ENCODE measurements at places on chromosomes 2 and 18.
A peak's percentile ranks its signal among the peaks of the same experiment; 100 is the strongest.

- DNase-seq: no peak
Measured at GRCh38 chr2:197717863-197718262, 12.7 kb downstream of the MARS2 start.

GRCh38 chr18:22838221-22838620 lies 94.9 kb upstream of the RBBP8 start:
- peak; percentile 52 for DNase-seq

GRCh38 chr2:15858466-15858865 lies 81.9 kb upstream of the MYCN start:
- no peak for DNase-seq

- DNase-seq: no peak
Measured at GRCh38 chr2:70514612-70515055, 39.0 kb downstream of the TGFA start.

- peak; percentile 44 for DNase-seq
Measured at GRCh38 chr2:223459328-223459939, 142.7 kb downstream of the SCG2 start.

GRCh38 chr2:190575263-190575662 lies 40.7 kb upstream of the NEMP2 start:
- no peak for DNase-seq

DNA sequence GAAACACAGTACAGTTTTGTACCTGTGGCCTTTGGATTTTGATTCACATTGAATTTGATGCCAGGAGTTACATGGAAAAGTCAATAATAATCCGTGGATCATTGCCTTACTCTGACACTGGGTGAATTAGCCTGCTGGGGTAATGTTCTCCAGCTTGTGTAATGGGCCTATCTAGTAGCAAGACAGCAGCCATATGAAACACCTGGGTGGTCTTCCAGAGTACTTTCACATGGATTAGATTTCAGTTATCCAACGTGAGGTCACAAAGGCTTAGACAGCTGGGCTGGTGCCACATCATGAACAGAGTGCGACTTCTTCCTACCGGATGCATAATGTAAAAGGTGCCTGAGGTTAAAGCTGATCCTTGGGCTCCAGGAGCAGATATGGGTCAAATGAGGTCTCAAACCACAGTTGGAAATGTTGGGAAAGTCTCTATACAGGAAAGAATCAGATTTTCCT lies 486.8 kb downstream of the PARD3B start:
- DNase-seq: no peak

- DNase-seq: peak; percentile 78
Measured at GRCh38 chr2:62760555-62760954, 55.0 kb downstream of the EHBP1 start.

GRCh38 chr18:54119524-54120019 lies 104.9 kb downstream of the MBD2 start:
- peak; percentile 59 for DNase-seq

- no peak for DNase-seq
Measured at GRCh38 chr2:32423536-32423935, 66.7 kb downstream of the BIRC6 start.

DNA sequence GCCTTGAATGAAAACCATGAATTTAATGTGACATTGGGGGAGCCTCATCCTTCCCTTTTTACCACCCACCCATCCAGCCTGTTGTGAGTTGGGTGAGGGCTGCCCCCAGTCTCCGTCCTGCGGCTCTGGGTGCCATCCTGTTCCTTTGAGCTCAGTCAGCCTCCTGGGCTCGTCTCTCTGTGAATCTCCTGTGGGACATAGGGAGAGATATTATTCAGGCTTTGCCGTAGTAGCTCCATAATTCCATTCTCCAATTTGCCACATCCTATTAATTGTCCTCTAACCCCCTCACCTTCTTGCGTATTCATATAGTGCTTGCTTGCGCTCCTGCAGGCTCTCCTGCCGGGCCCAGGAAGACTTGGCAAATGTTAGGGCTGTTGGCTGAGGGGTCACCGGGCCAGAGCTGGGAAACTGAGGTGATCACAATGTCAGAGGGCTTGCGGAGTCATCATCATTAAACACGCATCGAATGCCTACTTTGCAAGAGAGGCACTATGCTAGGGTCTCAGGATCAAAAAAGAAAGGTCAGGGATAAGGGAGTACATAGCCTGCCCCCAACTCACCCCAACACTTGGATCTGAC lies 709 bp upstream of the DQX1 start:
- no peak for DNase-seq

GRCh38 chr2:40286721-40287120 lies 165.2 kb downstream of the SLC8A1 start:
- DNase-seq: no peak

DNA sequence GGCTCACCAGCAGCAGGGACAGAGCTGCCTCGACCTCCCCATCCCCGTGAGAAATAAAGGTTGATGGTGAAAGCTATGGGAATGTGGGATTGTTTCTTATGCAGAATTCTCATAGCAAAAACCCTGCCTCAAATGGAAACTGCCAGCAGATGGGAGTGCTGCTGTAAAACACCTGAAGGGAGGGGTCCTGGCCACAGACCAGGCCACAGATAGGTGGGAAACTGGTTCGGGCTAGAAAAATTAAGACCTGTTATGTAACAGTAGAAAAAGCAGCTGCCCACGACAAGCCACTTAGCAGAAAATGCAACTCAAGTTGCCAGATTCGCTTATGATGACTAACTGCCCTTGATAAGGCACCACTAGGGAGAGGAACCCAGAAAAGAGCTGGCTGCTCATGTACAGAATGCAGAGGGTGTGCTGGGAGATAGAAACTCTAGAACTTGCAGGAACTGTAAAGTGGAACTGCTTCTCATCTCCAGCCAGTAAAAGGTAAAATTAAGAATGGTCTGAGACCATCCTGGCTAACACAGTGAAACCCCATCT lies 114.5 kb upstream of the SALL3 start:
- DNase-seq: no peak

DNA sequence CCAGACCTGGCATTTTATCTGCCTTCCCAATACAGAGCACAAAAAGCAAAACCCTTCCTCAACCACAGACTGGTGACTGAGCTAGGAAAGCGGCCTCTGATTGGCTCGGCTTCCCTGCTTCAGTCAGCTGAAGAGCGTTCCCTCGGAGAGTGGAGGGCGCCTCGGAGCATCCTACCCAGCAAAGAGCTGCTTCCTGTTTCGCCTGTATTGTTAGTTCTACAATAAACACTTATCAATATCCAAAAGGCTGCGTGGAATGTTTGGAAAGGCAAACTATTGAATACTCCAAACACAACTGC lies 125.0 kb downstream of the CACNB4 start:
- DNase-seq: peak; percentile 29

GRCh38 chr2:19009510-19009909 lies 348.9 kb downstream of the OSR1 start:
- no peak for DNase-seq

GRCh38 chr2:29047083-29047845 lies 27.1 kb downstream of the PCARE start:
- no peak for DNase-seq

DNA sequence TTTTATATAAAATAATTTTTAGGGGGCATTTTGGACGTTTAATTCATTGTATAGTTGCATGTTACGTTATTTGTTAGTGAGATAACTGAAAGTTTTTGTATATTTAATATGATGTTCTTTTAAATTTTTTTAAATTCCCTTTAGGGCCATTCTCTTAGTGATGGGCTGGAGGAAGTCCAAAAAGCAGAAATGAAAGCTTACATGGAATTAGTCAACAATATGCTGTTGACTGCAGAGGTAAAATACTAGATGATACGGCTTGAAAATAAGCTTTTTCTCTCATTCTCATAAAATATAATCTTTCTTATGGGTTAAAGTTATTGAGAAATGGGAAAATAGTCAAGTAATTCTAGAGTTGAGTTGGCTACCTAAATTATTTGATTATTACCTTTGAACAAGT lies 58.9 kb downstream of the MTX2 start:
- no peak for DNase-seq

- DNase-seq: no peak
Measured at GRCh38 chr2:241706537-241706936, 4.7 kb downstream of the ING5 start.

GRCh38 chr2:133818661-133819060 lies 250.4 kb upstream of the NCKAP5 start:
- no peak for DNase-seq

DNA sequence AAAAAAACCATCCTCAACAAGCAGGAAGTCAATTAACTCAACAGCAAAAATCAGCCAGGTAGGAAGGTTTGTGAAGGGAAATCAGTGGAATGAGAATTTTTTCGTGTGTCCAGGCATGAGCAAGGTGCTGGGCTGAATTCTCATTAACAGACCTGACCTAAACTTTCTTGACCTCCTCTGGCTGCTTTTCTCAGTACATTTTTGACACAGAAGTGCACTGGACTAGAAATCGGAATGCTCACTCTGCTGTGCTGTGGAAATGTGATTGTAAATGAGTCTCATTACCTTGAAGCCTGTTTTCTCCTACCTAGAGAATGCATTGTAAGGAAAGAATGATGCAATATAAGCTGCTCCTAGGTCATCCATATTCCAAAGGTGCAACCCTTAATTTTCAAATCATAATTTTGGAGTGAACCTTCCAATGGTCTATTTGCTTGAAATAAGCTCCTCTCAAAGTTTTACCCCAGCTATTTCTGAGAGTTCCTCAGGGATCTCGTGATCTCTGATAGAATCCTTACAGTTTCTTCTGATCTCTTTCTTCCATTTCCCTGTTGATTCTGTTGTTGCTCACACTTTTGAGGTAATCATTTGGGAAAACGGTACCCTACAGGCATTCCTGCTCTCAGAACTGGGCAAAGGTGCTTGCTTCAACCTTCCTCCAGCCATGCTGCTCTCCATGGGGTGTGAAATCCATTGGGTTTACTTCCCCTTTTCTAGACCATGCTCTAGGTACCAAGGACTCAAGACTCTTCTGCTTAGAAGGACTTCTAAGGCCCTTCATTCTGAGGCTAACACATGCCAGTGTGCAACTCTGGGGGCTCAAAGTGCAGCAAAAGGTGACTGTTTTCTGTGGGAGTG lies 104.9 kb upstream of the ITPRID2 start:
- no peak for DNase-seq

DNA sequence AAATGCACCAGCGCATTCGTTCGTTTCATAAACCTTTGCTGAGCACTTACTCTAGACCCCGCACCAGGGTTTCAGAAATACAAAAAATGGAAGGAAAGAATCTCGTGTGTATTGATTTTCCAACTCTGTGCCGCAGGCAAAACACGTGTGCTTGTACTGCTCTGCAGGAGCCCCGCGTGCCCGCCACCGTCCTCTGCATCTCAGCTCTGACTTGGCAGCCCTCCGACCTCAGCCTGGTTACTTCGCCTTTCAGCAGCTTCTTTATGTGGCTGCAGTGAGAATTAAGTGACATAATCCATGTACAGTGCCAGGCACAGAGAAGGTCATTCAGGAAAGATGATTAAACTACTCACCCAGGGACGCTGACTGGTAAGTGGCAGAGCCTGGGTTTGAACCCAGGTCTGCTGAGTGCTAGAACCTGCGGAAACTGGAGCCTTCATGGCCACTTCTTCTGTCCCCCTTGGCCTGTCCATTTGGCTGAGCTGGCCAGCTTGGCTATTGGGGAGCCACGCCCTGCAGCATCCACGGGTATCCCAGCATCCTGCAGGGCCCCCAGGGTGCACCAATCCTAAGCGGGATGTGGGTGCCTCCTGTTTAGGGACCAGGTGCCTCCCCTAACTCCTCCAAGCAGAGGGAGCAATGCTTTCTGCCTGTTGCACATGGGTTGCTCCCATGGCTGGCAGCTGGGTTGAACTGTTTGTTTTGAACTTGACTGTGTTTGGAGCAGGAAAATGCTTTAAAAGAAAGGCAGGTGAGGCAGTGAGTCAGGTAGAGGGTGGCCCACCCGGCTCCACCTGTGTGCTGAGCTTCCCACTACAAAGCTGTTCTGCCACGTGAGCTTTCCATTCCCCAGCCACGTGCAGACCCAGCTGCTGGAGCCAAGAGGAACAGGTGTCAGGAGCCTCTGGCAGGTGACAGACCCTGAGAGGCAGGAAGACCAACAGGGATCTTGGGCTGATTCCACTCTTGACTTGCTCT lies 34.3 kb downstream of the INHBB start:
- no peak for DNase-seq

DNA sequence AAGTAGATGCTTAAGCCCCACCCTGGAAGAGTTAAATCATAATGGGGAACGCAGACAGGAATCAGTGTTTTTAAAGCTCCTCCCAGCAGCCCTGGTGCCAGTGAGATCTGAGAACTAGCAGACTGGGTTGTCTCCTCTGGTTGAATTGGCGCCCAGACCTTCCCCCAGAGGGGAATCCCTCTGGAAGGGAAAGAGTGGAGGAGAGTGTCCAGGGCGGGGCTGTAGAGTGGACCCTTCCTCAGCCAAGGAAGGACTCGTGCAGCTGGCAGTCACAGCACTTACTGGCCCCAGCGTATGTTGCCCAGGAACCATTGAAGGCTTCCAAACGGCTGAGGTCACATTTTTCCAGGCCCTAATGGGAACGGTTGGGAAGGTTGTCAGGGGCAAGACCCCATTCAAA lies 62.5 kb downstream of the TGOLN2 start:
- DNase-seq: no peak

- DNase-seq: no peak
Measured at GRCh38 chr2:149040451-149040850, 2.0 kb downstream of the LYPD6B start.

DNA sequence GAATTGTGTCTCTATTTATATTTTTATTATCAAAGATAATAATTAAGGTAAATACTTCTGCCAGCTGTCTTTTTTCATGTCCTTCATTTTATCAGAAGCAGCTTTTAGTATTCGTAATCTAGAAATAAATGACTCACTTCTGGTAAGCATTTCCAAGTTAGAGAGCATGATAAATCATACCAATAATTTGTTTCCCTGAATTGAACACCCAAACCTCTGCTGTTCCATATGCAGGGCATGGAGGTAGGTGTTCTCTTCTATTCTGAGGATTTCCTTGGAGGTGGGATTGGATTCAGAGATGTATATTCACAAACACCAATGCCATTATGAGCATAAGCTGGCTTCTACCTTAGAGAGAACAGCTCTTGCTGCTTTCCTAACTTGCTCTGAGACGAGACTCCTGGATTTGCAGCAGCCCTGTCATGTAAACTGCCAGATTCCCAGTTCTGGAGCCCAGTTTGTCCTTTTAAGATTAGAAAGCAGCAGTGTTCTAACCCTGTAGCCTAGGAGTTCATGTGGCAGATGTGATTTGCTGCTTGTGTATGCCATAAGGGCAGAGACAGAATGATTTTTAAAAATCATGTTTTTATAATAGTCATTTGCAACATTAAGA lies 47.5 kb downstream of the SKA1 start:
- no peak for DNase-seq

DNA sequence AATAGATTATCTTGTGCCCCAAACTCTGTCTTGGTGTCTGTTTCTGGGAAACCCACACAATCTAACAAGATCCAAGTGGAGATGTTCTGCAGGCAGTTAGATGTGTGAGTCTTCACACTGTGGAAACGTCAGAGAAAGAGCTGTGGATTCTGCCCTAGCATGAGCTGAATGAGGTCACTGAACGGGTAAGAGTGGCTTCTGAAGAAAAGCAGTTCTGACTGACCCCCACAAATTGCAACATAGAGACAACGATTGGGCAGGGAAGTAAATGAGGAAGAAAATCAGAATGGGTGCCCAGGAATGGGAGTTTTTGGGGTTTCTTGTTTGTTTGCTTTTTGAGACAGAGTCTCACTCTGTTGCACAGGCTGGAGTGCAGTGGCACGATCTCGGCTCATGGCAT lies 12.9 kb upstream of the RPL37A start:
- DNase-seq: no peak

- no peak for DNase-seq
Measured at GRCh38 chr2:160242893-160243564, 43.0 kb upstream of the ITGB6 start.

- DNase-seq: no peak
Measured at GRCh38 chr2:43080571-43081021, 145.8 kb downstream of the ZFP36L2 start.

- no peak for DNase-seq
Measured at GRCh38 chr2:160596441-160596840, 102.8 kb upstream of the RBMS1 start.
